ENCODE measurements at places on chromosomes 2 and 18.

GRCh38 chr2:19114754-19115231 is 243.6 kb downstream of the OSR1 start:
- DNase-seq = no peak

- DNase-seq = peak; percentile 51
These were observed 187.4 kb upstream of the SLC8A1 start for GRCh38 chr2:40639320-40639719.

DNA sequence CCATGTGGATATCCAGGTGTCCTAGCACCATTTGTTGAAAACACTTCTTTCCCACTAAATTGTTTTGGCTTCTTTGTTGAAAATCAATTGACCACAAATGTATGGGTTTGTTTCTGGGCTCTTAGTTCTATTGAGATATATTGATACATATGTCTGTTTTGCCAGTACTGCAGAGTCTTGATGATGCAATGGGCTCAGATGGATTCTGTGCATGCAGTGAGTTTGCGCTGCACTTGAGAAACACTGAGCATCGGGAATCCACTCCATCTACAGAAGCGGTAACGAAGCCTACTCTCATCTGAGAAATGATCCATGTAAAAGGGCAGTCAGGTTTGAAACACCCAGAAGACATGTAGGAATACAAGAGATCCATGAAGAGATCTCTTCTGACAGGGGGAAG is 21.9 kb upstream of the DNAJC10 start:
- no peak for DNase-seq

- DNase-seq = no peak
These were observed 63.4 kb downstream of the NFATC1 start for GRCh38 chr18:79458917-79459803.

- DNase-seq = no peak
These were observed 135.4 kb upstream of the HDAC4 start for GRCh38 chr2:239536186-239536585.

GRCh38 chr2:222445227-222445626 is 20.9 kb downstream of the SGPP2 start:
- DNase-seq = no peak

DNA sequence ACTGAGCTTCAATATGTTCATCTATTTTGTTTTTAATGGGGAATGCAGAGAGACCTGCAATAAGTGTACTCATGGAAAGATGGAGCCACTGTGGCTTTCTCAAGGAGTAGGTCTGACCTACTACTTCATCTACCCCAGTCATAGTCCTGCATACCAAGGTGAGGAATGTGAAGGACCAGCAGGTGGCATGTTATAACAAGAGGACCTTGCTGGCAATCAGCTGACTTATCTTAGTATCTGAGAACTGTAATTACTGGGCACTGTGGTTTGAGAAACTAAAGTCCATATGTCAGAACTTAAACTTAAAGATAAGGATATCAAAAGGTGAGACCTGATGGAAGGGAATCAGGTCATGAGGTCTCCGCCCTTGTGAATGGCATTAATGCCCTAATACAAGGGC is 1104.2 kb downstream of the BCL11A start:
- no peak for DNase-seq

- no peak for DNase-seq
These were observed 173.1 kb downstream of the ANKRD30B start for GRCh38 chr18:14921031-14921430.

Measured in renal pelvis (tissue), 12 donors.